ENCODE measurements at places on chromosomes 12 and 14. TPM values are rescaled to one million over a fixed set of nuclear protein-coding genes. Genes with fewer than 3 reads are reported as not detected.

BEGAIN gene
- 7.0 TPM for total RNA-seq

TSPAN11 gene
- not detected for total RNA-seq

LGR5 gene
- not detected for total RNA-seq

WDR89 gene
- 14.3 TPM for total RNA-seq

OR4E2 gene
- total RNA-seq: not detected

DNA sequence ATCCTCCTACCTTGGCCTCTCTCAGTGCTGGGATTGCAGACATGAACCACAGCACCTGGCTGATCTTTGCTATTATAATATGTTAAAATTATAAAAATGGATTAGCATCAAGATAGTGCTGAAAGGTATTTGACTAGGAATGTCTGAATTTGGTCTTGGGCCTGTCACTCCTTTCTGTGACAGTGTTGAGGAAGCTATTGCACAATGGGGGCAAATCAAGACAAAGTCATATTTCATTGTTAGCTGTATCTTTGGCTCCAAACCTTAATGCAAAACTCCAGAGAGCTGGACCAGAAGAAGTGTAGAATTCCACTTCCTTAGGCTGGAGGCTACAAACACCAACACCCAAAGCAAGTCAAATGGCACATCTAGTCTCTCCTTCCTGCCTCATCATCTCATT lies 42.2 kb downstream of the ZCRB1 start:
- DNase-seq: no peak

DNA sequence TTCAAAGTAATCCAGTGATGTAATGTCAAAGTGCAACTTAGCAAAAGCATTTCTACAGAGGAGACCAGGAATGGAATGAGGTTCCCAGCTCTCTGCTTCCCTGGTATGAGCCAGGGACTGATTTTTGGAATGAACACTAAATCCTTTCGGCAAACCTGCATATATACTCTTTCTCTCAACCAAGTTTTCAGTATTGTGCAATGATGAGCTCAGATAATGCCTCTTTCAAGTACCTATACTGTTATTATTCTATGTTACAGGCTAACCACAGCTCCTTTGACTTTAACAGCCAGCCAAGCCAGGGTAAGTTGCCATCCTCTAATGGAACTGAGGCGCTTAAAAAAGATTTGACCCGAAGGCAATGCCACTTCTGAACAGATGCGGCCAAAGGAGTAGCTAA lies 104.9 kb upstream of the FSCB start:
- DNase-seq: no peak

- DNase-seq: peak; percentile 44
These were observed 6.6 kb downstream of the TSPAN19 start for GRCh38 chr12:85029456-85029855.

GRCh38 chr12:11545484-11546330 lies 103.8 kb upstream of the ETV6 start:
- no peak for DNase-seq

DNA sequence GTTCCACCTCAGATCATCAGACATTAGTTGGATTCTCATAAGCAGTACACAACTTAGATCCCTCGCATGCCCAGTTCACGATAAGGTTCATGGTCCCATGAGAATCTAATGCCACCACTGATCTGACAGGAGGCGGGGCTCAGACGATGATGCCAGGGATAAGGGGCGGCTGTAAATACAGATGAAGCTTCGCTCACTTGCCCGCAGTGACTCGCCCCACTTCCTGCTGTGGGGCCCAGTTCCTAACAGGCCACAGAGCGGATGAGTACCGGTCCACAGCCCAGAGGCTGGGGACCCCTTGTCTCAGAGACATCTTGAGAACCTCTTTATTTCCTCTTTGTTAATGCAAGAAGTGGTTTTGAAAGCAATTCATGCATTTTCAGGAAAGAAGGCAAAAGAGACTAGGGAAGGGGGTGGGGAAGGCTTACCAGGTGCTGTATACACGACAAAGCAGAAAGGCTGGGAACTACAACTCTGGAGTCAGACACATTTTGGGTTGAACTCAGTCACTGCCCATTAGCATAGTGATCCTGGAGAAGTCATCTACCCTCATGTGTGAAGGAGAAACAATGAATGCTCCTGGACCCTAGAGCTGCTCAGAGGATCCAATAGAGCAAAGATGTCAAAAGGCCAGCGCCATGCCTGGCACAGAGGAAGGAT lies 68.7 kb downstream of the EID3 start:
- no peak for DNase-seq

- DNase-seq: no peak
These were observed 3.2 kb downstream of the OSBPL8 start for GRCh38 chr12:76556368-76556767.

DNA sequence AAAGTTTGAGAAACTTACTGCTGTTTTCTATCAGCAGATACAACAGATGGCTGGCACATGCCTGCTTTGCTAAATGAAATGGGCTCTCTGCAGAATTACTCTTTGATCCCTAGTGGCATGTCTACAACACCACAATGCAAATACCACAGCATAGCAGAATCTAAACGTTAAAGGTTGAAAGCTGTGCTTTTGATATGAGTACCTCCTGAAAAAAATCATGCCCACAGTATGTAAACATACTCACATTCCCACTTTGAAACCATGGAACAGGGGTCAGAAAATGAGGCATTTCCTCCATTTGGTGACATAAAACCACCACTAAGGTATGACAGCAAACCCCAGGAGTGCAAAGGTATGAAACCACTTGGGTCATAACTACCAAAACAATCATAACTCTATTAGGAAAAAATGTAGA lies 7.5 kb downstream of the WIF1 start:
- no peak for DNase-seq

- DNase-seq: peak; percentile 57
These were observed 87.8 kb downstream of the RIC8B start for GRCh38 chr12:106861984-106862916.

- no peak for DNase-seq
These were observed 2.2 kb downstream of the FRMD6 start for GRCh38 chr14:51653775-51654532.

All from MCF 10A (cell line).